Effector memory CD4-positive, alpha-beta T cell (primary cell): ENCODE measurements at places on chromosomes 6 and 20.

- no peak for DNase-seq
These were observed 84.1 kb downstream of the RNF217 start for GRCh38 chr6:125046107-125046925.

DNA sequence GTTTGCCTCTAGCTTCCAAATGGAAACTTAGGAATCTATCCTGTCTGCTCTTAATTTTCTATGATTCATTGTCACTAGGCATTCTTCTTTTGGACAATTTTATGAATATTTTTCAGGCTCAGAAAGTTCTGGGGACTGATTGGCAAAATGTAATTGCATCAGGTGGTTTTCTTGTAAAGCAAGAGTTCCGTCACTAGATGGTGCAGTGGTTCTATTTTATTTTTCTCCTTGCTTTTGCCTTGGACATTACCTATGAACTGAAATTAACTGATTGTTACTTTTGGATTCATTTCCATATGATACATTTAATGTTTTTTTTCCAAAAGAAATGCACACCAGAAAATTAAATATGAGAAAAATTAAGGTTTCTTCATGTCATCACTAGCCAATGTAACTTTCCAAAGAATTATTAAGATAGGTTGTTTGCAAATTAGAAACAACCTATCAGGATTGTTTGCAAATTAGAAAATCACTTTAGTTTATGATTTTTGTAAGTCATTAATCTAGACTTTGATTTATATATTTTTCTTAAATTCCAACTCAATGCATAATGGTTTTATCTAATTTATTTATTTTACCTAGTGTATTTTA, 48.0 kb downstream of the TMEM170B start:
- DNase-seq = no peak

DNA sequence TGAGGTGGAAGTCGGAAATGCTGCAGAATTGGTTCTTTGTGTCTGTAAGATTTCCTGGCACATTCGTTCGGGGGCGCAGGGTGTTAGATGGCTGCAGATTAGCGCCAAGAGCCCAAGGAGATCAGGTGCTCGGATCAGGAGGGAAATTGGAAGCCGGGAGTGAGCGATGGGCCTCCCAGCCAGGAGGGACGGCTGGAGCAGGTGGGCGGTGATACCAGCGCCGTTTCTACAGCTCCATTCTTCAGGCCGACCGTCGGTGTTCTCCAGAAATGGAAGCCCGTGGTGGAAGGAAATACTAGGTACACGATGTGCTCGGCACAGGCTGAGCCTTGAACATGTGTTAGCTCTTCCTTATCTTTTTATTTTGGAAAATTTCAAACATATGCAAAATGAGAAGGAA, 6.5 kb downstream of the SIRPA start:
- no peak for DNase-seq

DNA sequence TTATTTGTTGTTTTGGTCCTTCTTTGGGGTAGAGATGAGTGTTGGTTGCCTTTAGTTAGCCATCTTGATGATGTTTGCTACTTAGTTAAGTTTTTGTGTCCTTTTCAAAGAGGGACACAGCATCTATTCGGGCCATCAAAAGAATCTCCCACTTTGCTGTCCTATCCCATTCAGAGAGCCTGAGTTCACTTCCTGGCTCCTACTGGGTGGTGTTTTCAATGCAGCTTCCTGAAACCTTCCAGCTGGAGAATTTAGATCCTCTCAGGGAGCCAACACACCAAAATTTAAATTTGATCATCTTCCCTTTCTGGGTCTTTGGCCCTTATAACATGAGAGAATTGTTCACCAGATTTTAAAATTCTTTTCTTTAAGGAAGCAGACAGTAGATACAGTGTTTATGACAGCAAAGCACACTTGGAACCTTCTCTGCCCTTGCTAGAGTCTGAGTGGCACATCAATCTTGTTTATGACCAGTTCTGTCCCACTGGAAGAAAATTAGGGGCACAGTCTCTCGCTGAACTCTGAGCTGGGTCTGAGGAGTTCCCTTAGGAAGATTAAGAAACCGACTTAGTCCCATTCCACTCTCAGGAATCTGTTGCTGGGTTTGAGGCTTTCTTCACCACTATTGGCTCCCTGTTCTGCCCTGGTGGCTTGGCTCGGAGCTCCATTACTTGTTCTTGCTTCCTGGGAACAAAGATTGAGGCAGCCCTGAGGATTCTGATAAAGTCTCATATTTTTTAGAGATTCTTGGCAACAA, 115.5 kb downstream of the CCDC170 start:
- no peak for DNase-seq

- DNase-seq = no peak
These were observed 21.3 kb upstream of the PDCD2 start for GRCh38 chr6:170605574-170606259.

DNA sequence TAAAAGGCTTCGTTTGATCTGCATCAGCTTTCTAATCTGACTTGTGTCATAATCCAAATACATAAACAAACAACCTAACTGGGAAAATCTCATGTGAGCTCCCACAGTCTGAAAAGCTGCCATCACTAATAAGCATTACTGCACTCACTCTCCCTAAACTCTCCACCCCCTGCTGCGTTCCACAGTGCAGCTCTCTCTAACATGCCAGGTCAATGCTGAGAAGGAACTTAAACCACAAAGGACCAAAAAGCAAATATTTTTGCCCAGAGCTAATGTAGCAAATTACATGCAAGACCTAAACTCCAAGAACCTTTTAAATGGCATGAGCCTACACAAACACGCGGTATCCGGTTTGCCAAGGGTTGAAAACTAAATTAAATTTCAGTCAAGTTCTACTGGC, 542.3 kb upstream of the JARID2 start:
- DNase-seq = no peak

DNA sequence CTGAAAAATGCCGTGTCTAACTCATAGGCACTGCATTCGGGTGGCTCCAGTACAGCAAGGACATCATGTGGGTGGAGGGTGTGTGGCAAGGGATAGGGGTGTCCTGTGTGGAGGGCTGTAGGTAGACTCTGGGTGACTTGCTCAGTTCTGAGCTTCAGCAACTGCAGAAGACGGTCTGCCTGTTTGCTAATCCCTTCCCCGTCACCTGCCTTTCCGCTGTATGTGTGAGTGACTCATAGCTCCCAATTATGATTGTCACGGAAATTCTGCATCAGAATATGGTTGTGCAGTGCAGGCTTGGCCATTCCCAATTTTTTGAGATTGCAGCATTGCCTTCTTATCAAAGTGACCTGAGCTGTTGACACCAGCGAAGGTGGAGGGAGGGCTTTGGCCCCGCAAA, 174.3 kb downstream of the CDH4 start:
- no peak for DNase-seq

GRCh38 chr20:63736893-63737694, 630 bp downstream of the LIME1 start:
- peak; percentile 63 for DNase-seq

- no peak for DNase-seq
These were observed at the start of gene MOCS1 for GRCh38 chr6:39934131-39934757. Gene MOCS1 (minus strand): TSS chr6:39934462. CDS start chr6:39934417, 45 bp downstream.

- no peak for DNase-seq
These were observed 417.1 kb downstream of the BCKDHB start for GRCh38 chr6:80523531-80523997.

DNA sequence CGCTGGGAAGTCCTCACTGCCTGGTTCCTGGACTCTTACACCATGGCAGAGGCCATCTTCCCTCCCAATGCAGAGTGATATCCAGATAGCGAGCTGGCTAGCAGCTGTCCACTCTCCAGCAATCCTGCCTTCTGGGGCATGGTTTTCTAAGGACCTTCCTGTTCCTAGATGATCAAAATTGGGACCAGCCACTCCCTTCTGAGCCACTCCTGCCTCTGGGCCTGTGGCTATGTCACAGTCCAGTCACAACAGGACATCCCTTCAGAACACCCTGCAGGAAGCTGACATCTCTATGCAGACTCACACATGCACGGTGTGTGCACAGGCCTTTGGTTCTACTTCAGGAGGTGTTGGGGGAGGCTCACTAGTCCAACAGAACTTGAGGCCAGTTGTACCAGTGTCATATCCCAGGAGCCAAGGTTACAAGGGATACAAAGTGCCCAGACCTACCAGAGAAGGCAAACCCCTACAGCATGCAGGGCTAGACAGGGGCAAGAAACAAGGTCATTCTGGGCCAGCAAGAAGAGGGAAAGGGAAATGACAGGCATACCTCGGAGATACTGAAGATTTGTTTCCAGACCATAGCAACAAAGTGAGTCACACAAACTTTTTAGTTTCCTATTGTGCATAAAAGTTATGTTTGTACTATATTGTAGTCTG, 2.7 kb upstream of the MCCD1 start:
- DNase-seq = no peak

- DNase-seq = no peak
These were observed 55.7 kb downstream of the GNAS start for GRCh38 chr20:58908221-58908620.

GRCh38 chr6:28401172-28401571, 1.6 kb upstream of the ZSCAN12 start:
- no peak for DNase-seq

GRCh38 chr6:163457637-163458561, 43.4 kb downstream of the QKI start:
- DNase-seq = no peak

DNA sequence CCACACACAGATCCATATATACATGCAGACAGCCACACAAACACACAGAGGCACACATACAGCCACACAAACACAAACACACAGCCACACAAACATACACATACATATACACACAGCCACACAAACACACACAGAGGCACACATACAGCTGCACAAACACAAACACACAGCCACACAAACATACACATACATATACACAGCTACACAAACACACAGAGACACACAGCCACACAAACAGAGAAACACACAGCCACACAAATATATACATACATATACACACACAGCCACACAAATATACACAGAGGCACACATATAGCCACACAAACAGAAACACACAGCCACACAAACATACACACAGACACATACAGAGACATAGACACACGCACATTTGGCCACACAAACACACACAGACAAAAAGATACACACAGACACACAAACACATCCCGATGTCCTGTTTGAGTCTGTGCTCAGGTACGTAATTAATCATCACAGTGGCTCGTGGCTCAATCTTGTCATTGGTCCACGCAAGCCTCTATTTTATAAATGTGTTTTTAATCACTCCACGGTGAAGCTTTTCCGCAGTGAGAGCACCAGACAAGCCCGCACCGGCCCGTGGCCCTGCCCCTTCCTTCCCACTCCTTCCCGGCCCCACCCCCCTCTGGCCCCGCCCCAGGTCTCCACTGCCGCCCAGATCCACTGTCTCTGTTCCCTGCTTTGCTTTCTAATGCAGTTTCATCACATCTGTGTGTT, 135.3 kb downstream of the CDH4 start:
- DNase-seq = no peak
